ENCODE measurements at places on chromosomes 1 and 21.

DNA sequence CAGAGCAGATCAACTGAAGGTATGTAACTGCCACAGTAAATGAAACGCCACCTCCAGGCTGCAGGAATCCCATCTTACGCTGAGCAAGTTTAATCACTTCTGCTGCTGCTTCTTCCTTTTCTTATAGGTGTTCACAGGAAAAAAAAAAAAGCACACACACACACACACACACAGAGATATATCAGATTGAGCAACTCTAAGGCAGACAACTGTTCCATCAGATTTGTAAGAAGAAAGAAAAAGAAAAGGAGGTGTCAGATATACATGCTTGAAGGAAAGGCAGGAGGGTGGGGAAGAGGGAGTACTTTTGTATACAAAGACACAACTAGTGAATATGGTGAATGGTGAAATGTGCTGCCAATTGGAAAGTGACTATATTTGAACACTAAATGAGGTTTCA lies 28.6 kb downstream of the DSTYK start:
- DNase-seq: no peak

DNA sequence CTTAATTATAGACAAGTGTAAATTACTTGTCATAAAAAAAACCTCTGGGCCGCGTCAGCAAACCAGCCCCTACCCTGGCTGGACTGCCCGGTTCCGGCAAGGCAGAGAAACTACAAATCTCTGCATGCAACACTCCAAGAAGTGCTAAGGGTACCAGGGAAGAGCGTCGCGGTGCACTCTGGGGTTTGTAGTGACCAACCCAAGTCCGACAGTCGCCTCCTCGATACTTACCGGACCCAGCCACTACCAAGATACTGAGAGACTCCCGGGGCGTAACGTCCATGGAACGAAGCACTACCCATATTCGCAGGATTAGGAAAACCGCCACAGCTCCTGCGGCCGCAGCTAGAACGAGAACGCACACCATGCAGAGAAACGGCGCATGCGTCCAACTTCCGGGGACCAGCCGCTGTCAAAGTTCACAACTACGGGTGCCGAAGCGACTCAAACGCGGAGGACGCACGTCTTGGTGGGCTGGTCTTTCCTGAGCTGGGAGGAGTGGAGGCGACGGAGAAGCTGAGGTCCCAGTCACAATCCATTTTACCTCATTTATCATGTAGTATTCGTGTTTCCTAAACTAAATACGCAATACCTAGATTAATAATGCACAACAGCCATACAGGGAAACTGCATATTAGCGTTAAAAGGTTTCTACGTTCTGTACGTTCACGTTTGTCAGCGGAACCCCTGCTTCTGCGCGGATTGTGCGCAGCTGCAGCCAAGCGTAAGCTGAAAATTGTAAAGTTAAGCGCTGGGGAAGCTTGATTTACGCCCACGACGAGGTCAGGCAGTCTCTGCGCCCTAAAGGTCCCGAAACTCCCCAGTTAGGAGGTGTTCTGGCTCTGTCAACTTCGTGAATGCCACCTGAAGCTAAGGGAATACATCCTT lies at the start of gene ALG14:
TSS of gene ALG14 (minus strand) at position 420 of the 888 bp plus-strand sequence. CDS start at position 367, 53 bp downstream.
- peak; percentile 96 for DNase-seq

DNA sequence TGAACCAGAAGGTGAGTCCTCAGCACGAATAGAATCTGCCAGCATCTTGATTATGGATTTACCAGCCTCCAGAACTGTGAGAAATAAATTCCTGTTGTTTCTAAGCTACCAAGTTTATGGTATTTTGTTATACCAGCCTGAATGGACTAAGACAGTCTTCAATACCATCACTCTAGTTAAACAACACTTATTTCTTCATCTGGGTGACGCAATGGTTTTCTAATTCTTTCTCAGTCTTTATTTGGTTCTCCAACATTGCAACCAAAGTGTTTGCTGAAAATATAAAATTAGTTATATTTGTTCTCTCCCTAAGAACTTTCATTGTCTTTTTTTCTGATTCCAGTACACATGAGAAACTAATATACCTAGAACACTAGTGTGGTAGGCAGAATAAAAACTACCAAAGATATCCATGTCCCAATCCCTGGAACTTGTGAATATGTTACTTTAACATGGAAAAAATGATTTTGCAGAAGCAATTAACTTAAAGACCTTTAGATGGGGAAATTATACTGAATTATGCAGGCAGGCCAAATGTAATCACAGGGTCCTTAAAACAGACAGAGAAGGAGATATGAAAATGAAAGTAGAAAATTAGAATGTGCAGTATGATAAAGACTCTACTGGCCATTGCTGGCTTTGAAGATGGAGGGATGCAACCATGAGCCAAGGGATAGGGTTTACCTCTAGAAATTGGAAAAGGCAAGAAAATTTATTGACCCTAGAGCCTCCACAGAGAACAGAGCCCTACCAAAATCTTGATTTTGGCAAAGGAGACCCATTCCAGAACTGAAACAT lies 1115.1 kb downstream of the PLA2G4A start:
- DNase-seq: no peak

DNA sequence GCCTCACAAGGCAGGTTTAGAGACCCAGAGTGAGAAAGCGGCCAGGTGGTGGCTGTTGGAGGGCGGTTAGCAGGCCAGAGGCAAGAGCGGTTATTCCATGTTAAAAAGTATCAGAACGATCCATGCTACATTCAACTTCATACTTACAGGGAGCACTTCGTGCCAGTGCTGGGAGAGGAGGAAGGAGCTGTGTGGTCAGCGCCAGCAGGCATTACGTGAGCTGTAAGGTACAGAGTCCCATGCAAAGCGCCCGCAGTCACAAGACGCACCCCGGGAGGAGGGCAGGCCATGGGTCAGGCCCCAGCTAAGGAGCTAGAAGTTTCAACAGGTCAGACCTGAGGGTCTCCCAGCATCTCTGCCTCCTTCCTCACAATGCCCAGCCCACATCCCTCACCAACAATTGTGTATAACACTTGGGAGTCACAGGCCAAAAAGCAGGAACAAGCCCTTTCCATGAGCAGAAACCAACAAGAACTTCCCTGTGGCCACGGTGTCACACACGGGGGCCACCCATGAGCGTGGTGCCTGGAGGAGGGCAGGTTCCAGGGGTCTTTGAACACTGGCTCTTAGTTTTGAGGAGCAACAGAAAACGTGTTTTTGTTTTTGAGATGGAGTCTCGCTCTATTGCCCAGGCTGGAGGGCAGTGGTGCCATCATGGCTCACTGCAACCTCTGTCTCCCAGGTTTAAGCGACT lies 21.8 kb upstream of the GPR153 start:
- DNase-seq: no peak

DNA sequence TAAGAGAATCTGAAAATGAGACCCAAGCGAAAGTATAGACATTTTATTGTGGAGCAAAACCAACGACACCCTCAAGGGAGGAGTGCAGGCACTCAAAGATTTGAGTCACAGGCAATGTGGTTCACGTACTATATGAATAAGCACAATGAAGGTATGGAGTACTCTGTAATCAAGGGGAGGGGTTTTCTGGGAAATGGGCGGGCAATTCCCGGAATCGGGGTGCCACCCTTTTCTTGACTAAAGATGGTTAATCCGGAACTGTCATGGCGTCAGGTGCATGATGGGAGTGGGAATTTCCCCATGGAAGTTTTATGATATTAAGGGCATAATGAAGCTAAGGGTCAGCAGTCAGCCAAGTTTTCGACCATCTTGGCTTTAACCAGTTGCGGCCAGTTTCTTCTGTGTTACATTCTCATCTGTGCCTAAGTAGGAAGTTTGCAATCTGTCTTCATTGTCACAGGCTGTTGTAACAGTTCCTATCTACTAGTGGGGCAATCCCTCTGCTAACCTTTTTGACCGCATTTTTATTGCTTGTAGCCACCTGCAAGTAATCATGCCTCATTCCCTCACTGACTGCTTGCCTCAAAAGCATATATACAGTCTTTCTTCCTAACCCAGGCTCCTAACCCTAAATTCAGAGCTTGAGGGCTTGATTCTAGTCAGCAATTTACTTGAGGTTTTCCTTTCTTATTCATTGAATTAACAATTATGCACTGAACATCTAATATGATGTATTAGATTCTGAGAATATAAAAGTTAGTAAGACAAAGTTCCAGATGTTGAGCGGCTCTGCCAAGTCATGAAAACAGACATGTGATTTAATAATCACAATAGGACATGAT lies 775 bp upstream of the AIM2 start:
- peak; percentile 46 for DNase-seq

- no peak for DNase-seq
Measured at GRCh38 chr21:41521489-41522027, 13.6 kb upstream of the TMPRSS2 start.

DNA sequence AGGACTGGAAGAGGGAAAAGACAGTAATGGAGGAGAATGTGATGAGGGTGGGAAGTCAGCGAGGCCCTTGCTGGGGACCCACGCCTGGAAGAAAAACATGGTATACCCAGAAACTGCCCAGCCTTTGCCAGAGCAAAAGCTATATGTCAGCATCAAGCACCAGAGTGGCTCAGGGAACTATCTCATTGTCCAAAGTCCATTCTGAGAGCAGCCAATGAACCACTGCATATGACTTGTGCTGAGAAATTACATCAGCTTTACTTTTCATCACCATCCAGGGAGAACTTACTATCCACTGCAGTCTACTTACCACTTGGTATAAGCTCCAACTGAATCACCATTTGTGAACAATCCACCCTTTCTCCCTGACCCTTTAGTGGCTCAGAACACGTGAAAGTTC lies 148.1 kb downstream of the TTLL7 start:
- no peak for DNase-seq

DNA sequence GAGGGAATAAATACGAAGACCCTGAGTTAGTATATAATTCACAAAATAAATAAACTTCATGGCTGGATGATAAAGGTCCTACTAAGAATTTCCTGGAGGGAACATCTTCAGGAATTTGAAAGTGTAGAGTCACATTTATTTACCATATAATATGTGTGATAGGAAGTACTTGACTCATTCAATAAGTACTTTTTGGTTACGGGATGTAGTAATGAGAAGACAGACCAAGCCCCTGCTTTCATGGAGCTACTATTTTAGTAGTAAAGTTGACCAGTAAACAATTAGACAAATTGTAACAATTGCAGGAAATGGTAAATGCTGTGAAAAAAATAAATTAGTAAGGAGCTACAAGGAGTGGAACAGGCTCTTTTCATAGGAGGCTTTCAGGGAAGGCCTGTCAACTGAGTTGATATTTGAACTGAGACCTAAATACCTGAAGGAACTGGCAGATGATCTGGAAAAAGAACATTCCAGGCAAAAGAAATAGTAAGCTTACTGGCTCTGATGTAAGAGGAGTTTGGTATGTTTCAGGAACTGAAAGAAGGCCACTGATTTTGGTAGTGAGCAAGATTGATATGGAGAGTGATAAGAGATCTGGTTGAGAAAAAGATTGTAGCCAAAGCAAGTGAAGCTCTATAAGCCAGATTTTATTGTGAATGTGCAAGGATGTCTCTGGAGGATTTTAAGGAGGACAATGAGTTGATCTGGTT lies 36.2 kb downstream of the CAMSAP2 start:
- peak; percentile 20 for DNase-seq

DNA sequence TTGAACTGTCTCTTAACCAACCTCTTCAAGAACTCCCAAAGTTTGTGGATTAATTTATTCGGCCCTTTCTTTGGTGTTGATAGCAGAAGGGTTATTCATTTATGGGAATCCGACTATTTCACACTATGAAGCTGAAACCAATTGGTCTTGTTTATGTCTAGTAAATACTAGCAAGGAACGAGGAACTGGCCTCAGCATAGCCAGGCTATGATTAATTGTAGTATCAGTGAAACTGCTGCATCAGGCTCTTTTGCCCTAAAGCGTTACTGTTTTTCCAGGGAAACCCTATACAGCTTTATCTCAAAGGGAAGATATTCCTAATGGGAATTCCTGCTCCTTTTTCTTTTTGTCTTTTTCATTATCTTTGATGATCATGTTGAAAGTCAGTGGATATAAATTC lies 35.1 kb downstream of the CLEC20A start:
- no peak for DNase-seq

- peak; percentile 69 for DNase-seq
Measured at GRCh38 chr1:77888781-77889642, 588 bp downstream of the NEXN start.

DNA sequence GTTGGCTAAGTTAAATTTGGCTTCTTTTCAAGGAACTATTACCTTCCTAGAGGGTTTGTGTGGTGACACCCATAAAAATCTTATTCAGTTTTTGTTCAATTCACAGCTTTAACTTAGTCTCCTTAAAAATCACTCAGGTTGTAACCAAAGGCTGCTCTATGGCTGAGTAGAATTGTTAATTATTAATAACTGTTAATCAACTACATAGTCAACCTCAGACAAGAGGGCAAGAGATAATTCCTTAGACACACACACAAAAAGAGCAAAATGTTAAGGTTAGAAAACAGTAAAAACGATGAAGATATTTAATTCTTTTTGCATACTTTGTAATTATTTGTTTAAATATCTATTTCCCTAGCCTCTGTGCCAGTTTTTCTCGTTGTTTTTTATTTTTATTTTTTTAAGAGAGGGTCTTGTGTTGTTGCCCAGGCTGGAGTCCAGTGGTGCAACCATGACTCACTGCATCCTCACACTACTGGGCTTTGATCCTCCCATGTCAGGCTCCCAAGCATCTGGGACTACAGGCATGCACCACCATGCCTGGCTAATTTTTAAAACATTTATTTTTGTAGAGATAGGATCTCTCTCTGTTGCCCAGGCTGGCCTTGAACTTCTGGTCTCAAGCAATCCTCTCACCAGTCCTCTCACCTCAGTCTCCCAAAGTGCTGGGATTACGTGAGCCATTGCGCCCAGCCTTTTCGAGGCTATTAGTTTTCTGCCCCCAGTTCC lies 215.2 kb downstream of the DISC1 start:
- DNase-seq: no peak

DNA sequence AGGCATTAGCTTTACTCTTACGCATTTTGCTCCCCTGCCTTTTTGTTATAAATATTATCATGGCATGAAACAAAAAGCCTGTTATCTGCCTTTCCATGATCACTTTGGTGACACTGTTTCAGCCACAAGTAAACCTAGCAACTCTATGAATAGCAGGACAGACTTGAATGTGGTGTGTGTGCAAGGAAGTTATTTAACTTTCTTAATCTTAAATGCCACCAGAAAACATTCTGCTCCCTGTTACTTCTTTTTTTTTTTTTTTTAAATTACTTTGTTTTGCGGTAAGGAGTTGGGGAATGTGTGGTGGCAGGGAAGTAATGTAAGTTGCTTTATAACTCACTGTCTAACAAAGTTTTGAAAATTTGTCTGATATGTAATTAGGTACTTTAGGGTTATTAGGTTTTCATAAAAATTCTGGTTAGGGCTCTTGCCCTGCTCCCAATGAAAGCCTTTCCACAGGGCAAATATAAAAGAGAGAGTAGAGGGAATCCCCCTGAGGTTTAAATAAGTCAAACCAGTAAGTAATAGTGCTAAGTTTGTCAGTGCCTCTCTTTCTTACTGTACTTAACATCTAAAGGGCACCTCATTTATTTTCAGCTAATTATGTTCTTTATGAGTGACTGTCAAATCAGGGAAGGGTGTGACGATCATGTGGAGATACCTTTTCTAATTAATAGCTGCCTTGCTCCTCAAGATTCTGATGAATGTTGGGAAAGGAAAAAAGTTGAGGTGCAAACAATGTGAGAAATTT lies 39.5 kb downstream of the RASAL2 start:
- no peak for DNase-seq

Data from fibroblast of upper back skin (primary cell).